Neural crest cell (in vitro differentiated cells): ENCODE measurements at places on chromosomes 7 and 10. TPM values are rescaled to one million over a fixed set of nuclear protein-coding genes. Genes with fewer than 3 reads are reported as not detected.

Gene SPDYE1
- not detected in 2 replicates for total RNA-seq

GRCh38 chr10:133158756-133159610, 1.0 kb upstream of the KNDC1 start:
- DNase-seq = no peak

- DNase-seq = no peak
Measured at GRCh38 chr7:140262242-140262903, 85.6 kb upstream of the KDM7A start.

DNA sequence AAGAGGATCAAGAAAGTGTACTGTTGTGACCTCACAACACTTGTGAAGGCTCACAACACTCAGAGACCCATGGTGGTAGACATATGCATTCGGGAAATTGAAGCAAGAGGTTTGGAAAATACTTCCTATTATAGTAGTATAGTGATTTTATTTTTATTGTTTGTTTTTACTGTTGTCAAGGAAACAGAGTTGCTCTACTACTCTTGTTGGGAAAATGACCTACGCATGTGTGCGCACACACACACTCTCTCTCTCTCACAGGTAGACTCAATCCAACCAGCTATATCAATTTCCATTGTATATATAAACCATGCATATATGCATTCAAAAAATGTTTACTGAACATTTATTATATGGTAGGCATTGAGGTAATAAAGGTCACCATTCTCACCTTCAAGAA, 63.7 kb upstream of the PRR15 start:
- DNase-seq = no peak

GRCh38 chr7:30912986-30913811, 1.5 kb downstream of the AQP1 start:
- no peak for DNase-seq

DNA sequence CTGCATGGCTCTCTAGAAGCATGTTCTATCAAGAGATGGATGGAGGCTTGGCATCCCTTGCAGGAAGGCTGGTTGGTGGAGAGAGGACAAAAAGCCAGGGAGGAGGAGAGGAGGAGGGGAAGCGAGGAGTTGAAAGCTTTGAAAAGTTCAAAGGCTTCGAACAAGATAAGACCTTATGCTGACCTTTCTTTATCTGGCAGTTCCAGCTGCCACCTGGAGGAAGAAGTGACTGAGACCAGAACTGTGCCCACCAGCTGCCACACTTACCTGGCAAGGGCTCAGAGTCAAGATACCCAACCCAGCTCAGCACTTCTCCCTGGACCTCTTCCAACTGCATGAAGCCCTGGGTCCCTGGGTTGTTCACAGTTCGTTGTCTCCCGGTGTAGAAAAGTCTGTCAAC, 14.8 kb downstream of the CCL24 start:
- no peak for DNase-seq

DNA sequence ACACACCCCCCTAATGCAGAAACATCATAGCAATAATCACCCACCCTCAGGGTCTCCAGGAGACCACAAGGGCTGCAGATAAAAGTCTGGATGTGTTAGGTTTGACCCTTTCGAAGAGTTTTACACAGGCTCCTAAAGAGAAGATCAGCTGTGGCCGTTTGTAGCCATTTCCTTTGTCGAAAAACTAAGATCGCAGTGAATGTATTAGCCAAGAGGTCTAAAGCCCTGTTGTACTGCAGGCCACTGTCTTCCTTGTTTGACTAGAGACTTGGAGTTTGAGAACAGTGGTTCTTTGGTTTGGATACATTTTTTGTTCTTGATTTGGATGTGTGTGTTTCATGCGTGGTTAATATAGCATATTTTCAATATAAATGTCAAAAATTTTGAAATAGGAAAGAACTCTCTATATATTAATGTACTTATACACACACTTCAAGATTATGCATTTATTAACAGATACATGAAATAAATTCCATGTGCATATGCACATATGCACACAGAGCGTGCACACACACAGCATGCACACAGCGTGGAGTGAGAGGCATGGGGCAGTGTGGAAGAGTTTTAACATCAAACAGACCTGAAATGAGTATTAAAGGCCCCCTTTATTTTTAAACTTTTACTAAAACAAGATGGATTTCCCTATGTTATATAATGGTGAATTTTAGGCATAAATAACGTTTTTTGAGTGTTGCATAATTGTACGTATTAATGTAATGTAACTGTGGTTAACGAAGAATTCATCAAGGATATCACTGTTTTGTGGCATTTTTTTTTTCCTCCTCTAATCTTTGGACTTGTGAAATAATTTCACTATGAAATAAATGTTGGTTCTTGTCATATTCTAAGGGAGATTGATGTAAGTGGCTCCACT, 2.2 kb downstream of the IKZF1 start:
- DNase-seq = no peak
